ENCODE measurements at places on chromosomes 13 and 19.
A peak's percentile ranks its signal among the peaks of the same experiment; 100 is the strongest.

DNA sequence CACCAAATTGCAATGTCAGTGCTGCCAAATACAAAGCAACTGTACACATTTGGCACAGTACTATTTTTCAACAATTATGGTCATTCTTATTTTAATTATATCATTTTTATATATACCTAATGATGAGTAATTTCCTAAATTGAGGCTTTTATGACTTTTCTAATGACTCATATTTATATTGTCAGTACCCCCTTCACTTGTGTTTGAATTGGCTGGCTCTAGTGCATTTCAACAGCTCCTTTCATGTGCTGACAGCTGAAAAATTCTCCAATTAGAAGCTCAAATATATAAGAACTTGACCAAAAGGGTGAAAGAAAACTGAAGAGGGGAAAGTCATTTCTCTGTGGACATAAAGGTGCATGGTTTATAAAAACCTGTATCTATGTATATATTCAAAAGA is 263.3 kb downstream of the SLITRK1 start:
- no peak for DNase-seq

DNA sequence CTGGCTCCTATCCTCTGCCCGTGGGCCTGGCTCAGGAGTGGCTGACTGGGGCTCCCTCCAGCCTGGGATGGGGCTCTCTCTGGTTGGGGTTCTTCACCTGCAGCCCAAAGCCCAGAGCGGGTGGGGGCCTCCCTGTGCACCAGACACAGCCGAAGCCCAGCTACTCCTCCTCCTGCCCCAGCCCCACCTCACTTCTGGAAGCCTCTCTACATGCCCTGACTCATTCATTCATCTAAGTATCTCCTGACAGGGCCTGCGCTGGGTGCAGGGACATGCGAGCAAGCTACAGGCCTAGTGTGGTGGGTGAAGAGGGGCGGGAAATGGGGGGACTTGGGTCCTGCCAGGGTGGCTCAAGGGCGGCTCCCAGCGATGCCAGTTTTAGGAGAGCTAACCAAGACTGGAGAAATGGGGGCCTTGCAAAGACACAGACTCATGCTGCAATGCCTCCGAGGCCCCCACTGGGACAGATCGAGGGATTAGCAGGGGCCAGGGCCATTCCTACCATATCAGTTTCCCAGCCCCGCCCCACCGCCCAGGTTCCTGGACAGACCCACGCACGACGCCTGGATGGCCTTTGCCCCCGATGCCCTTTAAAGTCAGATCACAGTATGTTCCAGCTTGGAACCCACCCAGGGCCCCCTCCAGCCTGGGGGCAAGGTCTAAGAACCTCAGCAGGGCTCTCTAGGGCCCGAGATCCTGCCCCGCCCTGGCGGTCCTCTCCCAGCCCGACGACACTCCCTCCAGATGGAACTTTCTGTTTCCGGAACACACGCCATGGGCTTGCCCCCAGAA is 12.6 kb downstream of the LSM4 start:
- no peak for DNase-seq

DNA sequence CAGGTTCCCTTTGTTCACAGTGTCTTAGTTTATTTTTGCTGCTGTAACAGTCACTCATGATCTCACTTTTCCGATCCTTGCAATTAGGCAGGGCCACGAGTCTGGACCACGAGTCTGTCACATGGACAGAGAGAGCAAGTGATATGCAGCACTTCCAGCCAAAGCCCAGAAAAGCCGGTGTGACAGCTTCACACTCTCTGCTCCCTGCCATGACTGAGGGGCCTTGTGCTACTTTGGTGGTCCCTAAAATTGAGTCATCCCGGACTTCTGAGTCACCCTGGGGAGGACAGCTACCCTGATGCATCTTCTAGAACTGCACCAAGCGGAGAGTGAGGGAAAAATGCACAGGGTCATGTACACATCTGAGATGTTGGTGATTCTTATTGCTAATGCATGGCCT is 179.6 kb downstream of the EFNB2 start:
- DNase-seq: no peak

DNA sequence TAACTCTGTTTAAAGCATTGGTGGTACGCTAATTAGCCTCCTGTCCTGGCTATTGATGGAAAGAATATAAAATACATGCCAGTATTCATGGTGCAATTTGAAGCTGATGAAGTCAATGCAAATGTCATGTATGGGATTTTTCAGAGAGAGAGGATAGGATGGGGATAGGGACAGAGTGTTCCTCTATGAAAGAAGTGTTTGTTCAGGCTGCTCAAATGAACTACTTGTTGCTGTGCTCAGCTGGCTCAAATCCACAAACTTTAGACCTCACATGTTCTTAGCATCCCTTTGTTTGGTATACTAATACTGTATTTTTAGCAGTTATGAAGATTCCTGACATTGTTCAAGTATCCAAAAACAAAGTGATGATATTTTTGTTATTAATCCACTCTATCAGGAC is 116.5 kb downstream of the SLITRK1 start:
- DNase-seq: peak; percentile 14

DNA sequence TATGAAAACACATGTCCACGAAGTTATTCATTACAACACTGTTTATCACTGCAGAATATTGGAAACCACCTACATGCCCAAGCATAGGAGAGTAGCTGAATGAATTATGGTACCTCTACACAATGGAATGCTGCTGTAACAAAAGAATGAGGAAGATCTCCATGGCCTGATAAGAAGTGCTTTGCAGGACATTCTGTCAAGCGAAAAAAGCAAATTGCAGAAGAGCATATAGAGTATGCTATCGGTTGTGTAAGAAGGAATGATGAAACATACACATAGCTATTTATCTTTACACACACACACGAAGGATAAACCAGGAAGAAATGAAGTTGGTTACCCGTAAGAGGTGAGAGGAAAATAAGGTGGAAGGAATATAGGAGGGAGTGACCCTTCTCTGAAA is 37.5 kb upstream of the CEACAM20 start:
- DNase-seq: no peak

- DNase-seq: no peak
Measured at GRCh38 chr13:108777421-108778420, 148.3 kb downstream of the MYO16 start.

DNA sequence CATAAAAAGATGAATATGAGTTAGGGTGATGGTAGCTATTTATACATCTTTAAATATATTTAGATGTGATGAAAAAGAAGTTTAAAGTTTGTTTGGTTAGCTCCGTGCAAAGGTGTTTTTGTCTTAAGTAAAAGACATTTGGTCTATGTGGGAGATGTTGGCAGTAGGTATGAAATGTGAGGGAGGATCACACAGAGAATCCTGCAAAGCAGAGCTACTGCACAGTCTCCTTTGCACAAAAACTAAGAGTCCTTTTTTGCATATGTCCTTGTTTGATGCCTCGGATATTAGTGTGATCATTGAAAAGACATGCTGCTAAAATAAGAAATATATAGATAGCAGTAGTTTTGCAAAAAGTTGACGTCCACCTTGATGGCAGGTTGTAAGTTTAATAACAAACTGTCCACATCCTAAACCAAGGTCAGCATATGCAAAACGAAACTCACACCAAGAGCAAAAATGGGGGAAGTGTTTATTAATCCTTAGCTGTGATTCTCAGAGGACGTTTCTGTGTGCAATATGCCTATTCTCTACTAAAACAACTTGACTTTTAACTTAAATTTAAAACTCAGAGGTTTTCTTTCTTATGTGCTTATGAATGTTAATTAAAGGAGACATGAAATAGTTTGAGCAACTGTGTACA is 870.1 kb downstream of the PCDH9 start:
- no peak for DNase-seq

DNA sequence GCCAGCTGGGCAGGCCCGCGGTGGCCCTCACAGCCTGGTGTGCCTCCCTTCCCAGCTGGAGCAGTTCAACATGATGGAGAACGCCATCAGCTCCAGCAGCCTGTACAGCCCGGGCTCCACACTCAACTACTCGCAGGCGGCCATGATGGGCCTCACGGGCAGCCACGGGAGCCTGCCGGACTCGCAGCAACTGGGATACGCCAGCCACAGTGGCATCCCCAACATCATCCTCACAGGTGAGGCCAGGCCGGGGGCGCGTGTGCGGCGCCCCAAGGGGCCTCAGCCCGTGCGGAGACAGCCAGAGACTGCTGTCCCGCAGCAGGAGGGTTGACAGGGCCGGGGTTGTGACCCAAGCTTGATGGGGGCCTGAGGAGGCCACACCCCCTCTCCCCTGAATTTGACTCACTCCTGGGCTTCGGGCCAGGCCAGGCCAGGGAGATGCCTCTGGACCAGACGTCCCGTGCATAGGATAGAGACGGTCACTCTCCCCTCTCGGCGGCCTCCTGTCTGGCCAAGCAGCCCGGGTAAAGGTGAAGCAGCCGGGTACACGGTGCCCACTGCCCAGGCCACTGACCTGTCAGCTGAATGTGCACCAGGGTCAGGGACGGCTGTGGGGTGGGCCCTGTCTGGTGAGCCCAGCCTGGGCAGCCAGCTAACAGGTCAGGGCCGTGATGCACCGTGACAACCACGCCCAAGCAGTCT is 15.4 kb downstream of the COMP start:
- no peak for DNase-seq

DNA sequence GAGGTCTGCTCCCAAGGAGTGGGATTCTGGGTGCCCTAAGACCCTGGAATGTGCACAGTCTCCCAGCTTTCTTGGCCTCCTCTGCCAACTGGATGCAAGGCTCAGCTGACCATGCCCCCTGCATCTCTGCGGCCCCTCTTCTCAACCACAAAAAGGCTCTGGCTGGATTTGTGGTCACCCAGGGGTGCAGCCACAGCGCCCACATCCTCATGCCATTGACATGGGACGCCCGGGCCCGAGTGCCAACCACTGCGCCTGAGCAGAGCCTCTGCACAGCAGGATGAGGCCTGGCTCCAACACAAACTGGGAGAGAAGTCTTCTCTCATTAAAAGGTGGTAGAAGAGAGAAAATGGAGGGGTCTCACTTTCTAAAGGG is 103.5 kb downstream of the FOXO1 start:
- no peak for DNase-seq

DNA sequence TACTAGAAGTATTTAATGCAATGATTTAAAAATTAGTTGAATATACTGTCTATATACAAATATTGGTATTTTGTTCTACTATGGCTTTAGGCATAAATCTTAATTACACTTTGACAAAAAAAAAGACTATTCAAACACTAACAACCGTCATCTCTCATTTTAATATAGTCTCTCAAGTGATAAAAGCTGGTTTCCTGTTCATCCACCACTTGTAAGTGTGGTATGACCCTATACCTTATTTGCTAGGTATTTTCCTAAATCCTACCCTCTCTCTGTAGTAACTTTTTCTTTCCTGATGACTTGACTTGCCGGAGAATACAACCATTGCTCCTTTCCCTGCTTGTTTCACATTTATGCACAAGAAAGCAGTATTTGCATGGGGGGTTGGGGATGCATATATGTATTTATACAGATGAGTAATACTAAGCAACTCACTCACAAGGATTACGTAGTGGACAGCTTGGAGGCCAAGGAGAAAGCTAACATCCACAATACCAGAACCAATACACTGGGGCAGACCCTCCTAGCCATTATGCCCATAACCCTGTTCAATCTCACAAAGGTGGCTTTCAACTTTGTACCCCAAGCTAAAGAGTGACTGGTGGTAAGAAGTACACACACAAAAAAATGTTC is 12.7 kb upstream of the EFNB2 start:
- no peak for DNase-seq

GRCh38 chr13:91400063-91400399 is 1.6 kb downstream of the GPC5 start:
- no peak for DNase-seq

DNA sequence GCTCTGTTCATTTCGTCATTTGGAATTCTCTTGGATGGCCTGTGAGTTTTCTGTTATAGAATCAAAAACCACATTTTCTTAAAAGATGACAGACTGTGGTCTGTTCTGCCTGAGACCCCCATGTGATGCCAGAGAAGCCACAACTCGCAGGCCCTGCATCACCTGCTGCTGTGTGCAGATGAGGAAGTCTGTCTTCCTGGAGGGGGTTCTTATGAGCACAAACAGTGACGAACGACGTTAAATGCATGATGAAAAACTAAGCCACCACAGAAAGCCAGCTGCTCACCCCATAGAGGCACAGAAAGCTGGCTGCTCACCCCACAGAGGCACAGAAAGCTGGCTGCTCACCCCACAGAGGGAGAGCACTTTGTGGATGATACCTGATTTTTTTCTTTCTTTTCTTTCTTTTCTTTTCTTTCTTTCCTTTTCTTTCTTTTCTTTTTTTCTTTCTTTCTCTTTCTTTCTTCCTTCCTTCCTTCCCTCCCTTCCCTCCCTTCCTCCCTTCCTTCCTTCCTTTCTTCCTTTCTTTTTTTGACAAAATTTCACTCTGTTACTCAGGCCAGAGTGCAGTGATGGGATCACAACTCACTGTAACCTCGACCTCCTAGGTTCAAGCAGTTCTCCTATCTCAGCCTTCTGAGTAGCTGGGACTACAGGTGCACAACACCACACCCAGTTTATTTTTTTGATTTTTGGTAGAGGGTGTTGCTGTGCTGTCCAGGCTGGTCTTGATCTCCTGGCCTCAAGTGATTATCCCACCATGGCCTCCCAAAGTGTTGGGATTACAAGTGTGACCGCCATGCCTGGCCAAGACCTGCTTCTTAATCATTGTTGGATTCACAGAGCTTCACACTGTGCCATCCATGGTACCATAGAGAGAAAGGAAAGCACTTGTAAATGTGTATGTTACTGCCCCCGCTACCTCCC is 1191.4 kb downstream of the UQCRFS1 start:
- DNase-seq: no peak

GRCh38 chr19:34500656-34501120 is 19.1 kb downstream of the WTIP start:
- no peak for DNase-seq

GRCh38 chr13:38707460-38707859 is 20.6 kb downstream of the FREM2 start:
- no peak for DNase-seq

DNA sequence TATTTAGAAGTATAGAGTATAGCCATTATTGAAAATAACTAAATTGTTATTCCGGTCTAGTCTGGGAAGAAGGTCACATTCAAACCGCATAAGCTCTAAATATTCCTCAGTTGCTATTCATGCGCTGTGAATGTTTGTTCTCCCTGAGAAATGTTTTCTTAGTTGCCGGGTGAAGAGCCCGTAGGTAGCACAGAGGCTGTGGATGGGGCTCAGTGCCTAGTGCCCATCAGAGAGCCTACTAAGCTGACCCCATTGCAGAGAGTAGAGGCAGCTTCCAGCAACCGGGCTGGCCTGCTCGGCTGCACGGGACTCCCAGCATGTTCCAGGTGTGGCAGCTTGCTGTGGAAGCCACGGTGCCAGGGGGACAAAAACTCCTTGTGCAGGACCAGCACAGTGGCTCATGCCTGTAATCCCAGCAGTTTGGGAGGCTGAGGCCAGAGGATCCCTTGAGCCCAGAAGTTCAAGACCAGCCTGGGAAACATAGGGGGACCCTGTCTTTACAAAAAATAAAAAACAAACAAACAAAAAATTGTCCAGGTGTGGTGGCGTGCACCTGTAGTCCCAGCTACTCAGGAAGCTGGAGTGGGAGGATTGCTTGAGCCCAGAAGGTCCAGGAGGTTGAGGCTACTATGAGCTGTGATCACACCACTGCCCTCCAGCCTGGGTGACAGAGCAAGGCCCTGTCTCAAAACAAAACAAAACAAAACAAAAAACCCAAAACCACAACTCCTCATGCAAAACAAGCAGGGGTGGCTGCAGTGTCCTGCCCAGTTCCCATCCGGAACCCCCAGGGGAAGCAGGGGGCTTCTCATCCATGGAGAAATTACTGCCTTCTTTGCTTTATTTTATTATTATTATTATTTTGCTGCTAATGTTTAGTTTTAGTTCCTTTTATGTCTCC is 82.5 kb downstream of the KCTD15 start:
- no peak for DNase-seq
